ENCODE measurements at places on chromosomes 2 and 18. TPM values are rescaled to one million over a fixed set of nuclear protein-coding genes. Genes with fewer than 3 reads are reported as not detected.
A peak's percentile ranks its signal among the peaks of the same experiment; 100 is the strongest.

SCYGR4 gene
- not detected for total RNA-seq

DNA sequence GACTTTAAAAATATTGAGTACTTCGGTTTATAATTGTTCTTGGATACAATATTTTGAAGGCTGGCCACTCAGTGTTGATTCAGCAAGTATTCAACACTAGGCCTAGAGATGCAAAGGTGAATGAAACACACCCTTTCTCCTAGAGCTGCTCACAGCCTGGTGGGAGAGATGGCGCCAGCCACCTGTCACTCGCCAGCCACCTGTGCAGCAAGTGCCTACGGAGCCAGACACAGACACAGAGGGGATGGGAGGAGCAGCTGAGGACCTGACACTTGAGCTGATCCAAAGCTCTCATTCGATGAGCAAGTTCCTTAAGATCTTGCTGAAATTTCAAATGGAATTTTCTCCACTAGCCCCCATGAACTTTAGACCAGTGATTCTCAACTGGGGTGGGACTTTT is 151.1 kb upstream of the RIOK3 start:
- H3K4me1 ChIP-seq: no peaks in the 10 kb centered on the region
- no peak overlapping the region for H3K4me3 ChIP-seq
- H3K27ac ChIP-seq: no peak overlapping the region

FOXD4L1 gene
- total RNA-seq: 0.15 TPM

DNA sequence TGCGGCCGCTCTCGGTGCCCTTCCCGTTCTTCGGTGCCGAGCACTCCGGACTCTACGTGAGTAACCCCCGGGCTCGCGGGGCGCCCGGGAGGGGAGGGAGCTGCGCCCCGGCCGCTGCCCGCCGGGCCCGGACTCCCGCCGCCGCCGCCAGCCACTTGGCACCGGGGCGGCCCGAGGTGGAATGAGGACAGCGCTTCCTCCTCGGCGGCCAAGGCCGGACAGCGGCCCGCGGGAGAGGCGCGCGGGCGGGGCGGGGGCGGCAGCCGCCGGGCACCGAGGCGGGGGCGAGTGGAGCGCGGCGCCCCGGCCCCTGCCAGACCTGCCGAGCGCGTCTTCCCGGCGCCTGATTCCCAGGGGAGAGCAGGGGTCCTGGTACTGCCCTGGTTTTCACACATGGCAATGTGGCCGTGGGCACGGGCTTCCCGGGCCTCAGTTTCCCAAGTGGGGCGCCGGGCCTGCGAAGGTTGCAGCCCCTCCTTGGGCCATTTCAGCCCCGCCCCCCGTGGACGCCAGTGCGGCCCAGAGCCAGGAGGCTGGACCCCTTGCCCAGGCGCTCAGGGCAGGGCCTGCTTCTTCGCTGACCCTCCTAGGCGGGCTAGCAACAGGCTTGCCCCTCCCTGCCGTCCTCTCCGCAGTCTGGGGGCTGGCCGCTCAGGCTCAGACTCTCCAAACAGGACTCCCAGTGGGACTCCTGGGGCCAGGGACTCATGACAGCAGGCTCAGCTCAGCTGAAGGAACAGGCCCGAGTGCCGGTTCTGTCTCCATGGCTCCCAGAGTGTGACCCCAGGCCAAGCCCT is 775 bp downstream of the SNED1 start:
- peaks cover 16% of the 10 kb centered on the region for H3K36me3 ChIP-seq
- H3K27me3 ChIP-seq: no peaks in the 10 kb centered on the region
- peak; percentile 80 for DNase-seq
- peak overlapping the region; percentile 85 for H3K4me3 ChIP-seq
- H3K27ac ChIP-seq: peak overlapping the region; percentile 98

- no peak overlapping the region for H3K4me3 ChIP-seq
- no peaks in the 10 kb centered on the region for H3K4me1 ChIP-seq
- peak; percentile 30 for DNase-seq
- H3K27ac ChIP-seq: no peak overlapping the region
Measured at GRCh38 chr2:72999729-73000725, 71.5 kb downstream of the SFXN5 start.

Measured in psoas muscle (tissue), 8 donors.